ENCODE measurements at places on chromosomes 4 and X.

GRCh38 chr4:101818362-101818761, 27.8 kb downstream of the BANK1 start:
- DNase-seq = no peak

GRCh38 chrX:153831429-153832150, 1.2 kb upstream of the PDZD4 start:
- DNase-seq = no peak

GRCh38 chr4:3371033-3372001, 70.5 kb upstream of the HGFAC start:
- no peak for DNase-seq

GRCh38 chr4:85673540-85673939, 198.6 kb downstream of the ARHGAP24 start:
- DNase-seq = no peak

- DNase-seq = no peak
Observed at GRCh38 chr4:107647591-107647990, 72.4 kb downstream of the PAPSS1 start.

DNA sequence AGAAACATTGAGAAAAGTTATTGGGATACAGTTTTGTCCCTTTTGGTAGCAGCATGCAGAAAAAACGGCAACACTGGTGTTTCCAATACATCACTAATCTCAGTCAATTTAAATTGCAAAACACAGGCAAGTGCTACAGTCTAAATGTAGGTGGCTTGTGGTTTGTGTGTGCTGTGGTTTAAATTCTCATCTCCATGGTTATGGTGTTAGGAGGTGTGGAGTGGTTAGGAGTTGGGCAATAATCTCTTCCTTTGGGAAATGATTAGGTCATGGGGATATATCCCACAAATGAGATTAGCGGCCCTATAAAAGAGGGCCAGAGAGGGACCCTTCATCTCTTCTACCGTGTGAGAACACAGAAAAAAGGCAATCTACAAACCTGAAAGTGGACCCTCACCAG, 1344.3 kb downstream of the ADGRL3 start:
- DNase-seq = no peak

DNA sequence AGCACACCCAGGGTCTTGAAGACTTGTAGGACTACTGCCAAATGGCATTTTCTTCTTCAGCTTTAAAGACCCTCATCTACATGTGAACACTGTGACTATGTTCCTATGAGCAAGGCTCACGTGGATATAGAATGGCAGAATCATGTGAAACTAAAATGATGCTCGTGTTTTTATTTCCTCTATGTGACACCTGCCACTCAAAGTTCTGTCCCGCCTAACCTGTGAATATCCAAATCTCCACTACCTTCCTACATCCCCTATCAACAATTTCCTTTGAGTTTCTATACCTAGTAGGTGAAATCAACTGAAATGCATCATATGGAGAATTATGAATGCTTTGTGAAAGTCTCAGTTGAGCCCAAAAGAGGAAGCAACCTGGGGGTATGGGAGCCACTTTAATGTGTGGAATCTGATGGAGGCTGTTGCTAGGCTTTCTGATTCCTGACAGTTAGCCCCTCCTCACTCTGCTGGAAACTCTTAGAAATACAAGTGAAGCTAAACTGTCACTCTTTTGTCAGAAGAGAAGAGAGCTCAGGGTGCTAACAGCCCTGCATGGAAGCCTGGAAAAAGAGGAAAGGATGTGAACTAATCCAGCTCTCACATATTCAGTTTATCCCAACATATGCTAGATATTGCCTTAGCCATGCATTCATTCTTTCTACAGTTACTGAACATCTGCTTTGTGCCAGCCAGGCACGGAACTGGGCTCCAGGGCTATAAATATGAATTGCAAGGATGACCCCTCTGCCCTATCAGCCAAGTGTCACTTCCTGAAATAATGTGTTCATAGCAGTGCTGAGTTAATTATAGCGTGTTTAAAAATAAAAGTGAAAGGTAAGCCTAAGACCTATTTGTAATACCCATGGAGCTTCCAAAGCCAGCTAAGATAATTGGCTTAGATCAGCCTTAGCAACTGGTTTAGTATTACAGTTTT, 11.0 kb downstream of the LHFPL1 start:
- no peak for DNase-seq

DNA sequence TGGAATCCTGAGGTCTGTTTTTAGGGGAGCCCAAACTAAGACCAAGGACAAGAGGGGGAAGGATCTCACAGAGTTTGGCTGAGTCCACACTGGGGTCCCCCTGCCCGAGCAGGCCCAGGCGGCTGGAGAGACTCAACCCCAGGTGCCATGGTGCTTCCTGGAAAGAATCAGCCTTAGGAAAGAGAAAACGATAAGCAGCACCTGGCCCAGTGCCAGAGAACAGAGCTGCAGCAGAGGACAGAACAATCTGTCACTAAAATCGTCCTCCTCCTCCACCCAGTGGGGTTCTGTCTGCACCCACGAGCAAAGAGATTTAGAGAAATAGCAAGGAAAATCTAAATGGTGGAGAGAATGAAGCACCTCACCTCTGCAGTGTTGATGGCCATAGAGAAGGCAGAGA, 470.5 kb downstream of the BCOR start:
- no peak for DNase-seq

DNA sequence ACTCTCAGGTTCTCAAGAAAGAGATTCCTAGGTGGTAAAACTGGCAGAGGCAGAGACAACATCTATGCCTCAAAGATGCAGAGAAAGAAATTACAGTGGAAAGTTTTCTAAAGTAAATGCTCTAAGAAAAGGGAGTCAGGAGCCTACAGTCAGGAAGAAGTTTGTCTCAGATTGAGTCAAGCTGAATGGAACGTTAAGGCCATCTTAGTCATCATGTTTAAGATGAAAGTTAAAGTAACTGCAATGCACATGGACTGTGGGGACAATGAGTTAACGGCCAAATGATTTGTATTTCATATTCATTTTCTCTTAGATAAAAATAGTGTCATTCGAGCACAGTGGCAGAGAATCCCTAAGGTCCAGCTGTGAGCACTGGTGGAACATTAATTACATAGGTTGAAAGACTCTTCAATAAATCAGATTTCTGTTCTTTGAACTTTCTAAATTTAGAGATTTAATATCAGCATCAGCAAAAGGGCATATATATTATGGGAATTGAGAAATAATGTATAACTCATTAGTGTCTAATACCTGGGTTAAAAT, 384.6 kb downstream of the DTHD1 start:
- DNase-seq = no peak

DNA sequence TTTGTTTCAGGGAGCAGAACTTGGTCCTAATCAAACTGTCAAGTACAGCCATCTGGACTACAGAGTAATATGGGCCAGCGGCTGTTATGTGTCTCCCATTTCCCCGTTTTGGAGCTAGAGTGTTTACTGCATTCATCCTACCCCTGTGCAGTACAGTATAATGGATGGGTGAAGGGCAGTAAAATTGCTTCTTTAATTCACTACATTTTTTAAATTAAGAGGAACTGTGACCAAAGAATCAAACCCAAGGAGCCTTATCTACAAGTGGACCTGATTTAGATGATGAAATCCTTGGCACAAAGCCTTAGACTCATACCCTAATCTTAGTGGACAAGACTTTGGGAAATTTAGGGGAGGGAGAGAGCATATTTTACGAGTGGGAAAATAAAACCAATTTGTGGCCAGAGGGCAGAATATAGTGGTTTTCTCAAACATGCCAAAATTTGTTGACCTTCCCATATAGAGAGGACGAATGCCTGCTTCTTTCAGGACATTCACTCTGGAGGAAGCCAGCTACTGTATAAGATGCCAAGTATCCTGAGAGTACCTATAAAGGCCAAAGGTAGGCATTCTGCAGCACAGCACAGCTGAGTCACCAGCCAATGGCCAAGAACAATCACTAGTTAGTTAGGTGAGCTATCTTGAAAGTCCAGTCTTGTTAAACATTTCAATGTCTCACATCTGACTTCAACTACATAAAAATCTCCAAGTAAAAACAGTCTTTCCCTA, 253.8 kb upstream of the KCNIP4 start:
- DNase-seq = no peak

- no peak for DNase-seq
Observed at GRCh38 chr4:146975036-146975435, 29.4 kb upstream of the TTC29 start.

DNA sequence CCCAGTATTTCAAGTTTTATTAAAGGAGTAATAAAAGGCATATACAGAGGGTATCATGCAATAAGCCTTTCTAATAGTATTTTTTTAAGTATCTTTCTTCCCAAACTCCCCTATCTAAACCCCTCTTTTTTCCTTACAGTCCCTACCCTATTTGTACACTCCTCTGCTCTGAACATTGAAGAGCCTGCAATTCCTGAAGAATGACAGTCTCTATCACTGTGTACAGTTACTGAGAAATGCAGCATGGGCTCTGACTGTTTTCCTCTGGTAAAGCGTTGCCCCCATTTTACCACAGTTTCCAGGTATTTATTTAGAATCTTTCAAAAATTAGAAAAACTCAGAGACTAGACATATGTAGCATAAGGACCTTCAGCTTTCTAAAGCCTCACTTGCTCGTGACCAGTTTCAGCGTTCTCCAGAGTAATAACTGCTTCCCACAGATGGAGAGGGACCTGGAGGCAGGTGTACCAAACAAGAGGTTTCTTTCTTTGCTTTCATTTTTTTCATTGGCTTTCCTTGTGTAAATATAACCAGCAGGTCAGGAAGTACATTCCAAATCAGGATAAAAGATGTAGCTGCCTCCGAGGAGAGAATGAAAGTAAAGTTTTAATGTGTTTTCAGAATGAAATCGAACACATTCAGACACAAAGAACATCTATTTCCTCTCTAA, 230.8 kb downstream of the CFAP299 start:
- DNase-seq = no peak

DNA sequence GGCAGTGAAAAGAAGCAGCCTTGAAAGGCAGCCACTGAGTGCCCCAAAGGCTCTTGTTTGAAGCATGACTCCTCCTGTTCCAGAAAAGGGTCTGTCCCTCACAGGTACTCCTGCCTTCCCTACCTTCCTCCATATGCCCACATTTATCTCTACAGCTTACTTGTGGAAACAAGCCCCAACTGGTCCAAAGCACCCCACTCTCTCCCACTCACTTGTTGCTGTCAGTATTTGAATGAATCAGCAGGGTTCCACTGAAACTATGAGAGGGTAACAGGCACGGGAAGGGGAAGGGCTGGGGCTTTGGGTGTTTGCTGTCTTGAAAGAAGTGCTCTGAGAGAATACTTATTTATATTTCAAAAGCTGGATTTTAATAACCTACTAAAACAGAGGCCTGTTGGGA, 34.9 kb downstream of the GPR143 start:
- DNase-seq = no peak

DNA sequence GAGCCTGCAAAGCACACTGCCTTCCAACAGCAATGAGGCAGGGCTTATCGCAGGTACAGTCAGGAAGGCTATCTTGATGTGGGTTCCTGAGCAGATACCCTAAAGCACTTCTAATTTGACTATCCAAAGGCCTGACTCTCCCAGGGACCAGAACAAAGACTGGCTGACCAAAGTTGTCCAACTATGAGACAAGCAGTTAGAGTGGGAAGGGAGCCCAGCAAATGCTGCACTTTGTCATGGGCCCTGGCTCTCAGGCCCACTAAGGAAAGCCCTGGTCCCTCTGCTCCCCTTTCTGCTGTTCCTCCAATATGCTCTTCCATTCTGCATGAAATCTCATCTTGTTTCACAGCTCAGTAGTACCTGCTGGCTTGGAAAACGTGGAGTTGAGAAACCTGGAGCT, 391.0 kb downstream of the RAB28 start:
- DNase-seq = no peak

DNA sequence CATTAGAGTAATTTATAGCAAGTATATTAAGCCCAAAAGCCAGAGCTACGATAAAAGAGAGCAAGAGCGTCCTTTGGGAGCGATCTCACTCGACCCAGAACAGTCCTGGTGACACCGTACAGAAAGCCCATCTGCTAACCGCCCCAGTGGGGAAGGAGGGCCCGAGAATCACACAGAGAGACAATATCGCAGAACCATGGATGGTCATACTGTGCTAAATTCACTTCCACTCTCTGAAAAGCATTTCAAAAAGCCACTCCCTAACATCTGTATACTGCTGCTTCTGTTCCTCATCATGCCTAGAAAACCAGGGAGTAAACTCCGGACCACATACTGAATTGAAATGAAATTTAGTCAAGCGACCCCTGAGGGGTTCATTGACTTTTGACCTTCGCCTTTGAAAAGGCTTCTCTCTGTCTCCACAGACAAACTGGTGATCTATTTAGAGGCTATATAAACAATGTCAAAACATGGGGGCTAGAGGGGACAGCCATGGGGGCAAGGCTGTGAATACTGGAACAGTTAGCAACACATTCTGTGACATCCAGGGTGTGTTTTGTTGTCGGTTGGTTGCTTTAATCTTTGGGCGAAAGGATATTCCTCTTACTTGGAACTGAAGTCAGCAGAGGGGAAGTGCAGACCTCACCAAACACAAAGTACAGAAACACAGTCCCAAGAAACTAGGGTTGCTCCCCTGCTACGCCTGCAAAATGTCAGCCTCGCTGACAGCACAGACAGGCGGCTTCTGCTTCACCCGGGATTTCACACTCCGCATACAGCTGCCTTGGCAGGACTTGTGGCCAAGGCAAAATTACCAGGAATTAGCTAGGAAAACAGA, 129.0 kb upstream of the RASGEF1B start:
- no peak for DNase-seq

DNA sequence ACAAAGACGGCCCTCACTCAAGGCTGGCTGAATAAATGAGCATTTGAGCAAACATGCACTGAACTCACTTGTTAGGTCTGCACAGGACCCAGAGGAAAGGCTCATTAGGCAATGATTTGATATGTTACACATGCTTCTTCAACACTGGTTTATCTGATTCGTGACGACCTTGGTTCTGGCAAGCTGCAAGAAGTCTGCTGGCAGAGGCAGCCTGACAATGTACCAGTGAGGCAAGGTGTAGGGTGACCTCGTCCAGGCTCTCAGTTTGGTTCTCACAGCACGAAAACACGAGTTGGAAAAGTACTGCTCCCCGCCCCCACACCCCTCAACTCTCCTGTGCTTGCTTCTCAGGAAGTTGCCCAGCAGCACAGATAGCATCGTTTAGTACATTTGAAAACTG, 63.1 kb upstream of the CITED1 start:
- no peak for DNase-seq

- DNase-seq = no peak
Observed at GRCh38 chr4:134560728-134561127, 359.1 kb upstream of the PABPC4L start.

- no peak for DNase-seq
Observed at GRCh38 chr4:95048296-95048695, 290.5 kb downstream of the BMPR1B start.

DNA sequence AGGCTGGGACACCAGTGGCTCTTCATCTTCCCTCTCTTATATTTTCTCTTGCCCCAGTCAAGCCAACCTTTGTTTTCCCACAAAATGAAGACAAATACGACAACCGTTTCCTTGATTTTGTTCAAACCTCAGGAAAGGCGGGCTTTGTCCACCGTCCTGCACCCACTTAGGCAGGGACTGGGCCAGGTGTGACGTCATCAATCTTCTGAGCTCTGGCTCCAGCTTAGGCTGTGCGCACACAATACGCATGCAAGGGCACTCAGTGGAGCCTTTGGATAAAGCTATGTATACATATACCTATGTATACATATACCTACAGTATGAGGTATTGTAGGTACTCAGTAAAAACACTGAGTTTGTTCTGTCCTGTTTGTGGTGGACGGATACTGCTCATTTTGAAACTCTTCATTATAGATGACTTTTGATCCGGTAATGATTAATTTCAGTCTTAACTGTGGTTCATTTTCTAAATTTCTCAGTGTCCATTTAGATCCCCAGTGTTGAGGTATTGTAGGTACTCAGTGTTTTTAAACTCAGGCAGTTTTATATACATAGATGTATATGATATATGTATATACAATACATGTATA, 194.9 kb downstream of the MGST2 start:
- DNase-seq = no peak

GRCh38 chrX:93580634-93581033, 92.7 kb downstream of the NAP1L3 start:
- DNase-seq = no peak

Measured in KG1 (cell line).